ENCODE measurements at places on chromosomes 4 and X. TPM values are rescaled to one million over a fixed set of nuclear protein-coding genes. Genes with fewer than 3 reads are reported as not detected.

Gene FAM9B
- total RNA-seq: not detected

Gene PHOX2B
- total RNA-seq: not detected

Gene NLRP2B
- total RNA-seq: under 0.01 TPM

Gene NAA15
- total RNA-seq: 16.7 TPM

Gene LDB2
- total RNA-seq: 114 TPM

Gene FRMPD4
- total RNA-seq: 0.16 TPM

Gene CCKAR
- not detected for total RNA-seq

Gene FRG2
- total RNA-seq: under 0.01 TPM

Gene SPARCL1
- total RNA-seq: 385 TPM

Gene DCLK2
- 0.97 TPM for total RNA-seq

Gene AADAT
- total RNA-seq: 0.32 TPM

Gene TLR10
- total RNA-seq: not detected

Gene HTN3
- not detected for total RNA-seq

Gene ZNF674
- 2.3 TPM for total RNA-seq

Gene PLAC8
- total RNA-seq: 0.19 TPM

Gene SMARCA1
- total RNA-seq: 31.3 TPM

Gene SHROOM3
- 0.19 TPM for total RNA-seq

Gene C4orf36
- 0.16 TPM for total RNA-seq

Gene OCIAD2
- 129 TPM for total RNA-seq

Gene MSANTD1
- total RNA-seq: 0.82 TPM

Gene OPHN1
- 6.8 TPM for total RNA-seq

Gene CDKL2
- 0.16 TPM for total RNA-seq

Gene LRCH2
- total RNA-seq: 11.2 TPM

Gene RNF4
- total RNA-seq: 27.7 TPM

Gene SPIN3
- 7.2 TPM for total RNA-seq

Gene UGT2B7
- total RNA-seq: not detected

Gene NUP62CL
- total RNA-seq: 0.06 TPM

Gene WNK3
- 0.32 TPM for total RNA-seq

Gene ATP8A1
- total RNA-seq: 26.3 TPM

Gene CTAG1A
- total RNA-seq: not detected

Gene ACSL4
- 51.8 TPM for total RNA-seq

Gene TXK
- 0.16 TPM for total RNA-seq

Gene ZNF630
- 0.65 TPM for total RNA-seq

Gene BMX
- total RNA-seq: 58.3 TPM

Gene TMEM35A
- 0.16 TPM for total RNA-seq

Gene TMEM144
- 6.3 TPM for total RNA-seq

Gene ATOH1
- not detected for total RNA-seq

Gene GAGE12F
- total RNA-seq: not detected

Gene RAB9B
- total RNA-seq: 1.1 TPM

Gene CCDC110
- 0.94 TPM for total RNA-seq

Gene SPIN2A
- total RNA-seq: 0.44 TPM

Gene DUX4
- not detected for total RNA-seq

Gene IL13RA1
- total RNA-seq: 35.8 TPM

Gene LGI2
- 0.06 TPM for total RNA-seq

Gene P2RY10
- not detected for total RNA-seq

Gene PAGE2B
- total RNA-seq: not detected

Gene MAML3
- total RNA-seq: 3.7 TPM

Gene PNMA6F
- total RNA-seq: not detected

Gene STAP1
- not detected for total RNA-seq

Gene TEX11
- not detected for total RNA-seq

Gene SERPINA7
- not detected for total RNA-seq

Gene ARMCX2
- total RNA-seq: 66.4 TPM

Gene SYN1
- total RNA-seq: under 0.01 TPM

Gene UNC5C
- 0.13 TPM for total RNA-seq

Gene ADRA2C
- 0.31 TPM for total RNA-seq

Gene DACH2
- total RNA-seq: not detected

Gene THOC2
- total RNA-seq: 84.0 TPM

Gene SYTL5
- total RNA-seq: not detected
